B cell (primary cell): ENCODE measurements at places on chromosomes 3 and 15. TPM values are rescaled to one million over a fixed set of nuclear protein-coding genes. Genes with fewer than 3 reads are reported as not detected.

MITF gene
- not detected in 2 replicates for total RNA-seq

CCR1 gene
- 0.79 and 1.1 TPM in 2 replicates for total RNA-seq

GOLGA6D gene
- not detected in 2 replicates for total RNA-seq

TRIM59 gene
- 17.4 and 22.0 TPM in 2 replicates for total RNA-seq

TNFAIP8L3 gene
- not detected in 2 replicates for total RNA-seq

FES gene
- 31.4 and 42.0 TPM in 2 replicates for total RNA-seq

TADA3 gene
- total RNA-seq: 43.4 and 45.6 TPM in 2 replicates

TRA2B gene
- 218 and 220 TPM in 2 replicates for total RNA-seq

MME gene
- total RNA-seq: 11.2 and 11.5 TPM in 2 replicates

LSMEM2 gene
- not detected in 2 replicates for total RNA-seq

CSPG4 gene
- 0.15 and 0.17 TPM in 2 replicates for total RNA-seq

ARHGEF26 gene
- not detected in 2 replicates for total RNA-seq

WDR93 gene
- total RNA-seq: 0.12 and 0.29 TPM in 2 replicates

THAP10 gene
- total RNA-seq: 0.36 and 0.37 TPM in 2 replicates

GPR62 gene
- total RNA-seq: not detected in 2 replicates

TM4SF4 gene
- not detected in 2 replicates for total RNA-seq

ZPLD1 gene
- total RNA-seq: not detected in 2 replicates

ZIC1 gene
- not detected in 2 replicates for total RNA-seq

SH2D7 gene
- not detected in 2 replicates for total RNA-seq

GMNC gene
- not detected in 2 replicates for total RNA-seq

SLC15A2 gene
- 13.1 and 14.4 TPM in 2 replicates for total RNA-seq

ITIH4 gene
- total RNA-seq: 38.5 and 38.7 TPM in 2 replicates

WWTR1 gene
- 0.92 and 2.3 TPM in 2 replicates for total RNA-seq

SEMA6D gene
- total RNA-seq: not detected in 2 replicates

ARRDC4 gene
- total RNA-seq: 1.1 TPM in 2 replicates

IL12A gene
- 4.3 and 6.1 TPM in 2 replicates for total RNA-seq

IL16 gene
- 284 and 287 TPM in 2 replicates for total RNA-seq

INSYN1 gene
- total RNA-seq: not detected in 2 replicates

FETUB gene
- not detected in 2 replicates for total RNA-seq

RTP1 gene
- not detected in 2 replicates for total RNA-seq

MCTP2 gene
- total RNA-seq: 64.8 and 68.5 TPM in 2 replicates

NEK4 gene
- 33.8 and 38.4 TPM in 2 replicates for total RNA-seq

CLSTN2 gene
- not detected in 2 replicates for total RNA-seq

RABL3 gene
- 18.8 and 19.5 TPM in 2 replicates for total RNA-seq

ROBO2 gene
- total RNA-seq: not detected in 2 replicates

CHD2 gene
- total RNA-seq: 353 and 446 TPM in 2 replicates

IL1RAP gene
- 11.5 and 13.4 TPM in 2 replicates for total RNA-seq

TEX9 gene
- 41.8 and 43.1 TPM in 2 replicates for total RNA-seq

UPK1B gene
- total RNA-seq: not detected in 2 replicates

C3orf20 gene
- 0.27 and 0.34 TPM in 2 replicates for total RNA-seq

TMCO5A gene
- not detected in 2 replicates for total RNA-seq

SLC9C1 gene
- total RNA-seq: 0.41 and 0.49 TPM in 2 replicates

MAP4 gene
- 132 TPM in 2 replicates for total RNA-seq

GABRR3 gene
- total RNA-seq: not detected in 2 replicates

CLDN16 gene
- not detected in 2 replicates for total RNA-seq

USP8 gene
- total RNA-seq: 126 TPM in 2 replicates

CD200R1 gene
- total RNA-seq: 3.6 and 4.4 TPM in 2 replicates

IQSEC1 gene
- 222 and 235 TPM in 2 replicates for total RNA-seq

GALNT15 gene
- 0.10 TPM in 1 of 2 replicates, not detected in the other for total RNA-seq

ISLR2 gene
- not detected in 2 replicates for total RNA-seq

AADACL2 gene
- not detected in 2 replicates for total RNA-seq

SGO1 gene
- total RNA-seq: 6.4 and 6.7 TPM in 2 replicates

NR1I2 gene
- total RNA-seq: 0.30 and 0.73 TPM in 2 replicates

THPO gene
- not detected in 2 replicates for total RNA-seq
